Left renal cortex interstitium (tissue), 4 donors: ENCODE measurements at places on chromosomes 4 and X.

- DNase-seq, result no peak
Measured at GRCh38 chr4:64935469-64936001, 526.3 kb upstream of the TECRL start.

GRCh38 chr4:119593698-119594097 is 34.9 kb downstream of the PDE5A start:
- DNase-seq, result no peak

DNA sequence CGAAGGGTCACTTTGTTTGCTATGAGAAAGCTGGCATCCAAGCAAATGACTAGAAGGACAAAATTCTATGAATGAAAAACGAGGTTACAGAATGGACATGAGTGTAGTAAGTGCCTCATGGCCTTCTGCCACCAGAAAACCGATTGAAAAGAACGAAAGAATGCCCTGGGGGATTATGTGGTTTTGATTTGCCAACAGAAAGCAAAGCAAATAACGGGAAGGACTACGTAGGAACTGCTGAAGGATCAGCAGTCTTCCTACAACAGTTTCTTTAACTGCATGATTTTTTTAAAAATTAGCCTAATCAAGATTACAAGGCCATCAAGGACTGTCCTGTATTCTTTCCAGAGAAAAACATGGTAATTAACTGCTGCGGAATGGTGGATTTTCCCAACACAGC is 50.6 kb downstream of the NRK start:
- no peak for DNase-seq

- no peak for DNase-seq
Measured at GRCh38 chr4:173489514-173489913, 40.5 kb downstream of the HAND2 start.

GRCh38 chr4:78610546-78611214 is 59.1 kb downstream of the ANXA3 start:
- DNase-seq, result no peak

- DNase-seq, result no peak
Measured at GRCh38 chr4:123956204-123956603, 559.6 kb downstream of the SPRY1 start.

GRCh38 chr4:159487284-159487747 is 384.4 kb downstream of the RAPGEF2 start:
- DNase-seq, result no peak

GRCh38 chr4:14985843-14986242 is 16.4 kb upstream of the CPEB2 start:
- no peak for DNase-seq

DNA sequence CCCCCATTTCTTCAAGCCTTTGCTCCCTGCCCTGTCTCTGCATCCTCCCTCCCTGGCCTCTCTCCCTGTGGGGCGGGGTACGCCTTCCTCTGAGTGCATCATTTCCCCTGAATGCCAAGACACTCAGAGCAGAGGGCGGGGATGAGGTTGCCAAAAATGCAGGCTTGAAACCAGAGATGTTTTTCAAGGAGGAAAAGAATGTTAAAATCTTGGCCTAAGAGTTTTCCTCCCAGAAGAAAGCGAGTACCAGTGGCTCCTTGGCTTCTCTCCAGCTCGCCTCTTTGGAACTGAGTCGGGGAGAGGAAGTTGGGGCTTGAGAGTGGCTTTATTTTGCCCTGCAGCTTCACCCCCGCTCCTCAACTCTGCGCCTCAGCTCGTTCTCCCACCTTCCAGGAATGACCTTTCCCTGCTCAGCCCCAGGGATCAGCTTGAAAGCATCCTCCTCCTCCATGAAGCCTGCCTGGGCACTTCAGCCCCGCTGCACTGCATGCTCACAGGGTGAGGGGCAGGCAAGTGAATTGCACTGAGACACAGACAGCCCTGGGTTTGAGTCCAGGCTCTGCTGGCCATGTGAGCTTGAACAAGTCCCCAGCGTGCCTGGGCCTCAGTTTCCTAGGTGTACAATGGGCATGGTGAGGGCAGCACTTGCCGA is 57.5 kb upstream of the SORCS2 start:
- no peak for DNase-seq
